ENCODE measurements at places on chromosomes 4 and X.

DNA sequence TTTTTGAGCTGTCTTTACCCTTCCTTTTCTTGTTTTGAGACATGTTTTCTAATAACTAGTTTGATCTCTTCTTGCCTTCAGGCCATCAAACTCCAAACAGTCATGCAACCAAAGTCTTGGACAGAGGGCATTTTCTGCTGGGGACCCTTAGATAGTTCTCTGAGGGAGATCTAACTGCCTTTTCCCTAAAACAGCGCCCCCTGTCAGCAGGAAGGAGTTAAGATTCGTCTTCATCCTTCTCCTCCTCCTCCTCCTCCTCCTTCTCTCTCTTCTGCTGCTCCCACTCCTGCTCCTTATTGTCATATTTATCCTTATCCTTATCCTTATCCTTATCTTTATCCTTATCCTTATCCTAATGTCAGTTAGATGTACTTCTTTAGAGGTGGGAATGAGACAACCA is 417.2 kb downstream of the TRAM1L1 start:
- no peak for DNase-seq

GRCh38 chr4:186723292-186724057 is at the start of gene FAT1:
TSS of gene FAT1 (minus strand) at chr4:186723856. CDS start at chr4:186709827, 14,029 bp downstream.
- DNase-seq, result no peak

DNA sequence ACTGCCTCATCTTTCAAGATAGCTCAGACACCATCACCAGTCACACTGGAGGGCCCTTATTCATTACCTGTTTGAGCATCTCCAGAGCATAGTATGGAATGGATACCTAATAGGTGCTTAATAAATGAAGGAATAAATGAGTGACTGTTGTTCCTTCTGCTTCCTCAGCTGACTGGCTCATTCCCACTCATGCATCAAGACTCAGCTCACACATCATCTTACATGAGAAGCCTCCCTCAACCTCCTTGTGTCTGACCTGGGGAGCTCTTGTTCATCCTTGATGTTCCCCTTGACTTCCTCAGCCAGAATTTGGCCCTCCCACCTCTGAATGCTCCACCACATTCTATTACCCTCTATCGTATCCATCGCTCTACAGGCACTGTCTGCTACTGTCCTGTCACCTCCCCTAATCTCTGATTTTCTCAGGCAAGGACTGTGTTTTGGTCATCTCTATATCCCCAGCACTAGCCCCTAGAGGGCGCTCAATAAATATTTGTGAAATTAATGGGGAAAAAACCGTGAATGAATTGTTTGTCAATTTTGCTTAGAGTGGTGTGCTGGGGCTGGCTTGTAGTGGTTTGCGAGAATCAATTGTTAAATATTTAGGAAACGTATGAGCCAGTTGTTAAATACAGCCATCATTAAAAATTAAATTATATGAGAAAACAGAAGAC is 88.3 kb downstream of the NHSL2 start:
- DNase-seq, result no peak

GRCh38 chr4:20423420-20423819 is 171.7 kb downstream of the SLIT2 start:
- no peak for DNase-seq

- DNase-seq, result no peak
Measured at GRCh38 chr4:24808955-24809354, 13.6 kb downstream of the SOD3 start.

DNA sequence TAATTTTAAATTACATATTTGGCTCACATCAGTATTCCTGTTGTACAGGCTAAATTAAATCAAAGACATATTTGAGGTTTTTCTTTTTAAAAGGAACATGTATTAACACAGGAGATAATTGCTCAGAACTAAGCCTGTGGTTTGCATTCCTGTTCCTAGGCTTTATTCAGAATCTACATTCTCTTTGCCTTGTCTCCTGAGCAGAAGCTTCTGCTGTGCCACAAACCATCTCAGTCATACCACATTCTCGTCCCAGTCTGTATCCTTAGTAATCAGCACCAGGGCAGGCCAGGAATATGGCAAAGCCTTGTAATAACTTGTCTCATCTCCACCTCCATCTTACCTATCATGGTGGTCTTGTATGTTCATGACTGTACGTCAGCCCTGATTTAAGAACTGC is 162.8 kb downstream of the ARHGAP24 start:
- no peak for DNase-seq

DNA sequence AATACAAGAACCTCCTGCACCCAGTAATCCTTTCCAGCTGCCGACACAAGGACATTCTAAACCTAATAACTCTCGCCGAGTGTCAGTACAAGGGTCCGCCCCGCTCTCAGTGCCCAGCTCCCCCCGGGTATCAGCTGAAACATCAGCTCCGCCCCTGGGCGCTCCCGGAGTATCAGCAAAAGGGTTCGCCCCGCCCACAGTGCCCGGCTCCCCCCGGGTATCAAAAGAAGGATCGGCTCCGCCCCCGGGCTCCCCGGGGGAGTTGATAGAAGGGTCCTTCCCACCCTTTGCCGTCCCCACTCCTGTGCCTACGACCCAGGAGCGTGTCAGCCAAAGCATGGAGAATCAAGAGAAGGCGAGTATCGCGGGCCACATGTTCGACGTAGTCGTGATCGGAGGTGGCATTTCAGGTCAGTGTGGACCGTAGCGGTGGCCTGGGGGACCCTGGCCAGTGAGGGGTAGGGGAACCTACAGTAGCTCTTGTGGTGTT is at the start of gene MAOA:
TSS of gene MAOA (plus strand) at position 295 of the 490 bp plus-strand sequence. CDS start at position 338, 43 bp downstream.
- no peak for DNase-seq

- DNase-seq, result peak; percentile 6
Measured at GRCh38 chrX:120485638-120486520, 16.8 kb upstream of the LAMP2 start.

DNA sequence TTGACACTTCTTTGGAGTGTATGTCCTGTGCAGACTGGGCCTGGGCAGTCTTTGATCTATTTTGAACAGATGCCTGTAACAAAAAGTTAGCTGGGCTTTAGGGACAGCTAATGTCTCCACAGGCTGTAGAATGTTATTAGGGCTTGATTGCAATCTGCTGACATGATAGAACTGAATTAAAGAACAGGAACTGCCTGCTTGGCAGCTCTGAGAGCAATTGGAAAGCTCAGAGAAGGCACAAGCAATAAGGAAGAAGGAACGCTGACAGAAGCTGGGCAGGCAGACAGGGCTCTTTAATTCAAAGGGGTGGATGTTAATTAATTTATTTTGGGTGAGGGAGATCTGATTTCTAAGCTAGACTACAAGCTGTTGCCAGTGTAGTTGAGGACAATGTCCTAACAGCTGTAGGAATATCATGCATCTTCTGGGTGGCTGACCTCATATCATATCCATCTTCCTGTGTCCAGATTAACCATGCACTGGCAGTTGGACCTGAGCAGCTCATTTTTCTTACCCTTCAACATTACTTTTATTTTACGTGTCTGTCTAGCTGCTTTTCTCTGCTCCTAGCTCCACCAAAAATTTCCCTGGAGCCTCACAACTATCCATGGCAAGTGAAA is 20.7 kb upstream of the GRXCR1 start:
- DNase-seq, result no peak

GRCh38 chr4:74794382-74795010 is at the start of gene BTC:
TSS of gene BTC (minus strand) at chr4:74794523. CDS start at chr4:74794325, 198 bp downstream.
- peak; percentile 7 for DNase-seq

GRCh38 chr4:159266981-159267868 is 164.3 kb downstream of the RAPGEF2 start:
- DNase-seq, result no peak

DNA sequence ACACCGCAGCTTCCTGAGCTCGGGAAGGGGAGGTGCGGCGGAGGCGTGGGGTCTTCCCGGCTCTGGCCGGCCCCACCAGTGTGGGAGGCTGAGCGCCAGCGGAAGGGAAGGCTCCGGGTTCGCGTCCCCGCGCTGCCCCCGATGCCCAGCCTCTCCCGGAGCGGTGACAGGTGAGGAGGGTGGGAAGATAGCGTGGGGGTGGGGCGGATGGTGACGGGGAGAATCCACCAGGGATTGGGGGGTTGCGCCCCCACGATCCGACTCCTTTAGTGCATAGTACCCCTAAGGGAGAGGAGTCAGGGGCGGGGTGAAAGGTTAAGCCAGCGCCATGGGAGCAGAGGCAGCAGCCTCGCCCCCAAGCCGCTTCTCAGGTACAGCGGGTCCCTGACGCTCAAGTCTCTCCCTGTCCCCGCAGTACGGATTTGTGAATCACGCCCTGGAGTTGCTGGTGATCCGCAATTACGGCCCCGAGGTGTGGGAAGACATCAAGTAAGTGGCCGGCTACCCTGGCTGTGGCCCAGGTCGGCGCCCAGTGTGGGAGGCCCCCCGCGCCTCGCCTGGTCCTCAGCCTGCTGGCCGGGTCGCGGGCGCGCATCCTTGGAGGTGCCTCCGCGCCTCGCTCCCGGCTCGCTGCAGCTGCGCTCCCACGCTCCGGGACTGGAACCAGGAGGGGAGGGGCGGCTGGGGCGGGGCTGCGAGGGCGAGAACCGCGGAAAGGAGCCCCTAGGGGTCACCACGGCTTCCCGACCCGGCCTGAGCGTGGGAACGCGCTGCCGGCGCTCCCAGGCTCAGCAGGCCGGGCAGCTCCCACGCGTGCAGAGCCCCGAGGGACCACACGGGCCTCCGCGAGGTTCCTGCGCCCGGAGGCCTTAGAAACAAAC is 791 bp downstream of the GUCY1B1 start:
- no peak for DNase-seq

- DNase-seq, result no peak
Measured at GRCh38 chrX:17214962-17215361, 160.0 kb upstream of the NHS start.

GRCh38 chr4:133981327-133981726 is 220.3 kb downstream of the PABPC4L start:
- no peak for DNase-seq

DNA sequence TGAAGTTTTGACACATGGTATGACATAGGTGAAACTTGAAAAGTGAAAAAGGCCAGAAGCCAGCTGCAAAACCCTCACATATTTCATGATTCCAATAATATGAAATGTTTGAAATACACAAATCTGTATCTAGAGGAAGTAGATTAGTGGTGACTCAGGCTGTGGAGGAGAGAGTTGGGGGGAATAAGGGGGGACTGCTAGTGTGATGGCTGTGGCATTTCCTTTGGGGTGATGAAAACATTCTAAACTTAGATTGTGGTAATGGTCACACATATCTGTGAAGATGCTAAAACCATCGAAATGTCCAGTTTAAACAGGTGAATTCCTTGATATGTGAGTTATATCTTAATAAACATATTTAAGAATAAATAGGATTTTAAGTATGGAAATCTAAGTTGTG is 343.5 kb upstream of the SFRP2 start:
- no peak for DNase-seq

DNA sequence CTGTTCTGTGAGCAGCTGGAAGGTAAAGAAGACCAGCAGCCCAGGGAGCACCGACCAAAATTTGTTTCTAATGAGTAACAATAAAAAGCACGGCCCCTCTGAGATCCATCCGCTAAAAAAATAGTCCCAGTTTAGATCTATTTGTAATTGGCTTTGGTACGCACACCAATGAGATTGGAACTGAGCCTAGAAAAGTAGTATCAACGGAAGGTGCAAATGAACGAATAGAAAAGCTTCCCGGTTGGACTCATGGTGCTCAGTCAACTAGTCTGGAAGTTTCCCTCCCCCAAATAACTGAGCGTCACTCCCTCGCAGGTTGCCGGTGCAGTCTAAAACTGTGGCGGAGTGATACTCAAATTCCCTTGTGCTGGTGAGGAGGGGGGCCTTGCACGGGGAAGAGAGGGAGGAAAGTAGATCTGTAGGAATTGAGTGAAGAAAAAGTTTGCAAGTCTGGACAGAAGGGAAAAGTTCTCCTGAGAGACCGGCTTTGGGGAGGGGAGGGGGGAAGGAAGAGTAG is at the start of gene COL4A5:
TSS of gene COL4A5 (plus strand) at position 413 of the 517 bp plus-strand sequence. CDS start 288 bp downstream, outside the sequence.
- DNase-seq, result no peak

DNA sequence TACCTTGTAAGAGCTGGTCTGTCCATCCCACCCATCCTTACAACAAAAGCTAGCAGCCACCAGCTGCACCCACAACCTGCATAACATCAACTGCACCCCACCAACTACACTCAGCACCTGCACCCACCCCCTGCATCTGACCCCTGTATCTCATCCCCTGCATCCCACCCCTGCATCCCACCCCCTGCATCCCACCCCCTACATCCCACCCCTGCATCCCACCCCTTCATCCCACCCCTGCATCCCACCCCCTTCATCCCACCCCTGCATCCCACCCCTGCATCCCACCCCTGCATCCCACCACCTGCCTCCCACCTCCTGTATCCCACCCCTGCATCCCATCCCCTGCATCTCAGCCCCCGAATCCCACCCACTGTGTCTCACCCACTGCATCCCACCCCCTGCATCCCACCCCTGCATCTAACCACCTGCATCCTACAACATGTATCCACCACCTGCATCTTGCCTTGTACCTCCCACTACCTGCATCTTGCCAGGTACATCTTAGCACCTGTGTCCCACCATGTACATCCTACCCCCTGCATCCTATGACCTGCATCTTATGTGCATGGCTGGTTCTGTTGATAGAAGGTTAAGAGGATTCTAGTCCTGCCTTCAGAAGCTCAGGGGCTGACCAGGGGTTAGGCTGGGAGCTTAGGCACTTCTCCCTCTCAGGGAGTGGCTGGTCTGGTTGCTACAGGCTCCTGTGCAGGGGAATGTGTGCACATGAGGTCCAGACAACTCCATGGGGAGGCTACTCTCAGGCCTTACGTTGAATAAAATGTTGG is 9.4 kb downstream of the TMEM271 start:
- DNase-seq, result no peak

GRCh38 chrX:10124506-10125247 is 32.1 kb upstream of the CLCN4 start:
- DNase-seq, result no peak

DNA sequence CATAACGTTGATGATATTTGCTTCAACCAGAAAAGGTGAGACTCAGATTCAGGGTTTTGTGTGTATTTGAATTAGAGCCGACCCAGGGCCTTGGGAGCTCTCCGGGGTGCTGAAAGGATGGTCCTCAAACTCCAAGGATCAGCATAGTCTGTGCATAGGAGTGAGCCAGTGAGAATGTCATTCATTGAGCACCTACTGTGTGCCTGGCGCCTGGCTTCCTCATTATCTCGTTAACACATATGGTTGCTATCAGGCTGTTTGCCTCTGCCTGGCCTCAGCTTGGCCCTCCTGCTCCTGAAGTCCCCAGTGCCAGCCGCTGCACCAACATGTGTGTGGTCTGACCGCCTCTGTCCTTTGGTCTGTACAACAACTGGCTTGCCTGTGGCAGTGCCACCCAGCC is 25.1 kb upstream of the JAKMIP1 start:
- DNase-seq, result no peak

GRCh38 chr4:11197631-11198341 is 230.9 kb downstream of the HS3ST1 start:
- no peak for DNase-seq

DNA sequence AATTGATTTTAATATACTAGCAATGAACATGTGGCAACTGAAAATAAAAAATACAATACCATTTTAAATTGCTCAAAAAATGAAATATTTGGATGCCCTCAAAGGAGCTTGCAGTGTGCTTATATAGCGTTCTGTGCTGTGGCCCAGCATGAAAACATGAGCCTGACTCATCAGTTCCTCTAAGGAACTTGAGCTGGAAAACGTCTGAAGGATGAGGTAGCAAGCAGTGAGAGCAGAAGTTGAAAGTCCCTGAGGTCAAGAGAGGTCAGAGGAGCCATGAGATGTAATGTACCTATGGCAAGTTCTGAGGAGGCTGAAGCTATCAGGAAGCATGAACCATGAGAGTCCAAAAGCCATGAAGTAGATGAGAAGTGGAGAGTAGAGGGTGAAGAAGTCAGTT is 59.7 kb downstream of the HMGB3 start:
- no peak for DNase-seq

GRCh38 chr4:95124906-95125504 is 367.2 kb downstream of the BMPR1B start:
- no peak for DNase-seq

GRCh38 chr4:15897577-15897976 is 41.0 kb downstream of the FGFBP1 start:
- no peak for DNase-seq
